ENCODE measurements at places on chromosomes 12 and 14.

GRCh38 chr14:68501614-68502052 lies 291.2 kb downstream of the ZFP36L1 start:
- DNase-seq, result no peak

DNA sequence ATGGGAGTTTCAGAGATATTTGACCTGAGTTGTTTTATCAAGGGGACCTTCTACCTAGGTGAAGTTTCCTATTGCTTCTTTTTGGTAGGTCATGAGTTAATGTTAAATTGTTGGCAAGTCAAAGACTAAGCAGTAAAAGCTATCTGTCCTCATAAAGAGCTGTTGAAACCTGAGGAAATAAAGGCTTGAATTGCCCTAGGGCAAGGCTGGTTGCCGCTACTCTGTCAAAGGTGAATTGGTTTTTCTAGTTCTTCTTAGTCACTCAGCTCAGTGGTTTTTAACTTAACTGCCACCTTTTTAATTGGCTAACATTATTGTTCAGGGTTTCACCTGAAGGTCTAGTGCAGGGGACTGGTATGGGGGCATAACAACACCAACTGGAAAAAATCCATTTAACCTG lies 441.6 kb upstream of the FBXO33 start:
- no peak for DNase-seq

- no peak for DNase-seq
Measured at GRCh38 chr12:128818065-128819022, 5.4 kb downstream of the SLC15A4 start.

DNA sequence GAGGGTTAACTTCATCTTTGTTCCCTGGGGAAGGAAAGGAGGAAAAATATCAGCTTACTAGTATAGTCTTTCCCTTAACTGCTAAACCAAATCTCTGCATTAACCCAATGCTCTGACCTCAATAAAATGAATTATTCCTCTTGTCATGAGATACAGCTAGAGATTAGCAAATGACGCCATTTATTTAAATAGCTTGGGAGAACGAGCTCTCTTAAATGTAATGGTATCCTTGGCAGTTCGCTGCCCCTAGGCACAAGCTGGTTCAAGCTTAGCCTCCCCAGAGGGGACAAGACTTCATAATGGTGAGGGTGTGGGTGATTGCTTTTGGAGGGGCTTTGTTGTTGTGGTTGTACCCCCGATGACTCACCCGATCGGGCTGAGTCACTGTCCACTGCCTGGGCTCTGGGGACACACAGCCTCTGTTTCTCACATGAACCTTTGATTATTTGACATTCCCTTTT lies 19.6 kb downstream of the FNTB start:
- DNase-seq, result peak; percentile 10
